ENCODE measurements at places on chromosomes 11 and 22. TPM values are rescaled to one million over a fixed set of nuclear protein-coding genes. Genes with fewer than 3 reads are reported as not detected.

Gene ASRGL1
- total RNA-seq: 4.9 TPM

Gene OR51B5
- not detected for total RNA-seq

Gene CCDC15
- 0.40 TPM for total RNA-seq

Gene TBX10
- not detected for total RNA-seq

Gene TEX12
- 1.1 TPM for total RNA-seq

Gene NAT10
- 22.4 TPM for total RNA-seq

Measured in right cardiac atrium (tissue), 5 donors.